ENCODE measurements at places on chromosomes 5 and 9.

DNA sequence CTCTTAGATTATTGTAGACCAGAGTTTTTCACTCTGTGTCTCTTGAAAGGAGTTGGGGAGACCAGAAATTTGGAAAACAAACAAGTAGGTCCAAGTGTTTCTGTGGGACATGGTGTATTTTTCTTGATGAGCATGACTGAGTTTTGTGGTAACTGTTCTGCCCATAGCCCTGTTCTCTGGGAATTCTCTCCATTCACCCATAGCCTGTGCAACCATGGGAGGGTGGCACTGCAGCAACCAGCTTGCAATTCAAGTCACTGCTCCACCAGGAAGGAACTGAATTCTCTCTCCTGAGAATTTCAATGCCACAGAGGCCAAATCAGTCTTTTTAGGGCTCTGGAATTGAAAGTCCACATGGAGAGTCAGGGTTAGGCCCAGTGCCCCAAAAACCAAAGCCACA is 475.3 kb upstream of the TRPC7 start:
- H3K4me3 ChIP-seq: no peak overlapping the region
- H3K4me1 ChIP-seq: no peaks in the 10 kb centered on the region
- no peaks in the 10 kb centered on the region for H3K36me3 ChIP-seq
- H3K27me3 ChIP-seq: no peaks in the 10 kb centered on the region
- DNase-seq: no peak
- H3K27ac ChIP-seq: no peak overlapping the region

DNA sequence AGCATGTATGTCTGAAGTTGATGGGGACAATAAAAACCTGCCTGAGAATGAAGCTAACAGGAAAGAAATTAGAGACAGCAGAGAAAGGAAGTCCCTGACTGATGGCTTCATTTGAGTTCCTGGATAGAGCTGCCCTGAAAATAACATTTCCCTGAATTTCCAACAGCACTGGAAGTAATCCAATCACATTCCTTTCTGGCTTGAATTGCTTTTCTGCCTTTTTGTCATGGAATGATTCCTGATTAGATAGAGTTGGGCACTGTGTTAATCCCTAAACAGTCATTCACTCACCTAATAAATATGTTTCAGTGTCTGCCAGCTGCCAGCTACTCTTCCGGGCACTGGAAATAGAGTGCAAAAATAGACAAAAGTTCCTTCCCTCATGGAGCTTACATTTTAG is 30.0 kb upstream of the SH3RF2 start:
- no peaks in the 10 kb centered on the region for H3K27me3 ChIP-seq
- H3K36me3 ChIP-seq: no peaks in the 10 kb centered on the region
- no peak overlapping the region for H3K27ac ChIP-seq
- no peak overlapping the region for H3K4me3 ChIP-seq

- peak overlapping the region; percentile 87 for H3K4me3 ChIP-seq
- peak overlapping the region; percentile 96 for H3K27ac ChIP-seq
- H3K27me3 ChIP-seq: no peaks in the 10 kb centered on the region
These were observed 548 bp downstream of the CEP120 start for GRCh38 chr5:123422433-123423277.

DNA sequence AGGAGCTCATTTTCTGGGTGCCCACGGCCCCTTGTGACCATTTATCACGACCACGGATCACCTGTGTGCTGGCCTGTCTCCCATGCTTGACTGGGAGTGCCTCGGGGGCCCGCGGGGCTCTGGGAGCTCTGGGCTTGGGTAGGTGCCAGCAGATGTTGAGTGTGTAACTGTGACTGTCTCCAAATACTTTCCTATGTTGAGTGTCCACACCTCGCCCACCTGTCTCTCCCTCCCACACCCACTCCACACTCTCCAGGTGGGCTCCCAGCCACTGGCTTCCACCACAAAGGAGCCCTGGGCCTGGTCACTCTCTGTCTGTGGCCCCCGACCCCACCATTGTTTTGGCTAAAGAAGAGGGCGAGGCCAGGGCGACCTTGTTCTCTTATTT is 196.4 kb downstream of the CDK5RAP2 start:
- H3K4me3 ChIP-seq: no peak overlapping the region
- H3K27ac ChIP-seq: no peak overlapping the region
- no peaks in the 10 kb centered on the region for H3K36me3 ChIP-seq
- DNase-seq: no peak

- no peaks in the 10 kb centered on the region for H3K4me1 ChIP-seq
- H3K36me3 ChIP-seq: no peaks in the 10 kb centered on the region
- no peak for DNase-seq
These were observed 168.8 kb downstream of the PDE4D start for GRCh38 chr5:59724482-59725391.

GRCh38 chr5:133341915-133342710 is 270.2 kb downstream of the FSTL4 start:
- H3K27me3 ChIP-seq: no peaks in the 10 kb centered on the region
- H3K4me3 ChIP-seq: no peak overlapping the region
- DNase-seq: no peak
- no peak overlapping the region for H3K27ac ChIP-seq
- no peaks in the 10 kb centered on the region for H3K4me1 ChIP-seq

DNA sequence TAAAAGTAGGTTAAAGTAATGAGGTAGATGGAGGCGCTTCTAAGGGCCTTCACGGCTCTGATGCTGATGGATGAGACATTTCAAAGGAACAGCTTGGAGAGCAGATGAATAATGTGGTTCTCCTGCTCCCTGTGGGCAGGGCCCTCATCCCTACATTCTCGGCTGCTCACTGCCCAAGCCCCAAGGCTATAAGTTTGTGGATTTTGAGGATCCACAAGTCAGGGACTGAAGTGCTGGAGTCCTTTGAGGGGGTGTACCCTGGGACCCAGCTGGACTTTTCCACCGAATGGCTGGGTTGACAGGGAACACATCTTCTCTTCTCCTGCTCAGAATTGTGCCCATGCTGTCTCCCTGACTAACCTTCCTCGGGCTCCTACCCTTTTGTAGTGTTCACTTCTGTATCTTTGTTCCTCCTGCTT is 21.4 kb upstream of the CXCL14 start:
- H3K4me3 ChIP-seq: no peak overlapping the region
- H3K36me3 ChIP-seq: no peaks in the 10 kb centered on the region
- no peaks in the 10 kb centered on the region for H3K27me3 ChIP-seq

DNA sequence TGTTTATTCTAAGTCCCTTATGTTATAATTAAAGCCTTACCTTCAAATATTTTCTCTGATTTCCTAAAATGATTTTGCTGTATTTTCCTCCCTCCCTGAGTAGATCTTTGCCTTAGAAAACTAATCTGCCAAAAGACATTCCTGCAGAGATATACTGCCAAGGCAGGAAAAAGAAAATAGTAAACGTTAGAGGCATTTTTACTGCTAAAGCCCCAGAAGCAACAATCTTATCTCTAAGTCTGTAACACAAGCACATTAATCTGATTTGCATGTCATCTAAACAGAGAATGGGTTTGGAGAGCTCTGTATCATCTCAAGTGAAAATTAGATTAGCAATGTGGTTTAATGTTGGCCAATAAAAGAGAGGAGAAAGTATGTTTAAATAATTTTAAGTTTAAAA is 847.7 kb downstream of the MAT2B start:
- H3K27me3 ChIP-seq: no peaks in the 10 kb centered on the region
- H3K4me3 ChIP-seq: no peak overlapping the region
- no peak for DNase-seq

- H3K4me1 ChIP-seq: peaks cover 43% of the 10 kb centered on the region
- DNase-seq: no peak
- peak within 1 kb of the TSS; percentile 71 for H3K4me3 ChIP-seq
- H3K27me3 ChIP-seq: no peaks in the 10 kb centered on the region
- H3K27ac ChIP-seq: peak within 1 kb of the TSS; percentile 90
These were observed at the start of gene ANXA6 for GRCh38 chr5:151157426-151158286. Gene ANXA6 (minus strand): TSS chr5:151157779. CDS start chr5:151147901, 9,878 bp downstream.

DNA sequence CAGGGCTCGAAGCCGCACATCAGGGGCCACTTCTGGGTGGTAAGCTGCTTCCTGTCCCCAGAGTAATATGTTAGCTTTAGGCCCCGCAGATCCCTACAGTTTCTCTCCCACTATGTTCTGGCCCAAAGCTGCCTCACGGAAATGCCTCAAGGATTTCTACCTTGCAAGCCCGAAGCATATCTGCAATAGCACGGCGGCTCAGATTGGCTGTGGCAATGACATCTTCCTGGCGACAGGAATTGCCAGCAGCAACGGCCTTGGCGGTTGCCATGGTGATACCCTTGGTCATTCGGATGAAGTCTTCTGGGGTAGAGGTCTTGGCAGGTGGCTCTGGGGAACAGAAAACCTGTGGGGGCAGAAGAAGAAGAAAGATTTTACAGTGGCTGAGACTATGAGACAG is 10.3 kb upstream of the TPM2 start:
- H3K4me1 ChIP-seq: no peaks in the 10 kb centered on the region
- no peak overlapping the region for H3K27ac ChIP-seq
- no peak overlapping the region for H3K4me3 ChIP-seq
- H3K27me3 ChIP-seq: no peaks in the 10 kb centered on the region
- DNase-seq: no peak
- peaks cover 80% of the 10 kb centered on the region for H3K36me3 ChIP-seq

- H3K27ac ChIP-seq: no peak overlapping the region
- H3K4me3 ChIP-seq: no peak overlapping the region
- DNase-seq: no peak
- no peaks in the 10 kb centered on the region for H3K27me3 ChIP-seq
- no peaks in the 10 kb centered on the region for H3K36me3 ChIP-seq
These were observed 271.5 kb downstream of the CCDC171 start for GRCh38 chr9:15824310-15824709.

- no peaks in the 10 kb centered on the region for H3K27me3 ChIP-seq
- DNase-seq: no peak
- H3K4me3 ChIP-seq: no peak overlapping the region
- H3K36me3 ChIP-seq: no peaks in the 10 kb centered on the region
- no peak overlapping the region for H3K27ac ChIP-seq
- H3K4me1 ChIP-seq: no peaks in the 10 kb centered on the region
These were observed 48.8 kb upstream of the FST start for GRCh38 chr5:53431665-53432064.

GRCh38 chr9:127225801-127226625 is 38.6 kb upstream of the GARNL3 start:
- H3K4me1 ChIP-seq: peaks cover 19% of the 10 kb centered on the region
- H3K4me3 ChIP-seq: peak overlapping the region; percentile 78
- DNase-seq: no peak
- peak overlapping the region; percentile 41 for H3K27ac ChIP-seq

- no peaks in the 10 kb centered on the region for H3K27me3 ChIP-seq
- H3K36me3 ChIP-seq: no peaks in the 10 kb centered on the region
- H3K4me3 ChIP-seq: no peak overlapping the region
- H3K4me1 ChIP-seq: no peaks in the 10 kb centered on the region
- DNase-seq: no peak
These were observed 310.6 kb downstream of the DIRAS2 start for GRCh38 chr9:90331826-90332575.

DNA sequence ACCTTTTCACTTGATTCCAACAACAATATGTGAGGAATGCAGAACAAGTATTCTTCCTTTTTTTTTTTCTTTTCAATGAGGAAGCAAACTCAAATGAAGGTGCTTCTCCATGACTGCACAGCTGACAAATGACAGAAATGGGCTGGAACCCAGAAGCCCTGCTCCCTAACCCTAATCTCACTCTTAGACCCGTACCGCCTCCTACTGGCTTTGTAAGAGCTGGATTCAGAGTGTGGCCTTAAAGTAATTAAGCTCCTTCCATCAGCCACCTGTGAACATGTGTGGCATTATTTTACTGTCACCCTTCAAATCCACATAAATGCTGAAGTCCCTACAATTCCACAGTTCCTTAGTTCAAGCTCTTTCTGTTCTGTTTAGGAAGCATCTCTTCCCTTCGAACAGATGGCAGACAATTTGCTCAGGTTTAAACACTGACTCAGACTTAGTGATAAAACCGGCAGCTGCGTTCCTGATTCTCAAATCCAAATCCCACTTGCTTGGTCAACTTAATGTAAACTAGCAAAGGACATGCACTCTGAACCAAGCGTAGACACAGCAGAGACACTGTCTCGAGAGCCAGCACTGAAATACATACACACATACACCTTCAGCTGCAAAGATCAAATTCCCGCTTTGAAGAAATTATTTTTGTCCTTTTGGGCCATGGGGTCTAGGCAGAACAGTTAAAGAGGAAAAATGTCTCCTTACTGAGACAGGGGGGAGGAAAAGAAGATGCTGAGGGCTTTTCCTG is 316.7 kb upstream of the TLE4 start:
- H3K4me3 ChIP-seq: no peak overlapping the region
- no peak overlapping the region for H3K27ac ChIP-seq
- no peak for DNase-seq
- no peaks in the 10 kb centered on the region for H3K36me3 ChIP-seq

DNA sequence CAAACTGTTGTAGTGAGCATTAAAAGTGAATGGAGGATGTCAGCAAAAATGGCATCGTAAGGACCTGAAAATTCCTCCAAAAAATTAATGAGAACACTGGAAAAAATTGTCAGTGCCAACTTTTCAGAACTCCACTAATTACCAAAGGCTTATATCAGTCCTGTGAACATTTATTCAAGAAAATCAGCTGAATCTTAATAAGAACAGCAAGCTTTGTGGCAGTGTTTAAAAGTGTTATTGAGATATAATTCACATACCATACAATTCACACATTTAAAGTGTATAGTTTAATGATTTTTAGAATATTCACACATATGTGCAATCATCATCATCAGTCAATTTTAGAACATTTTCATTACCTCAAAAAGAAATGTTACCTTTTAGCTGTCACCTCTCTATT is 57.6 kb downstream of the G3BP1 start:
- no peaks in the 10 kb centered on the region for H3K4me1 ChIP-seq
- DNase-seq: no peak
- no peaks in the 10 kb centered on the region for H3K27me3 ChIP-seq
- H3K36me3 ChIP-seq: no peaks in the 10 kb centered on the region

DNA sequence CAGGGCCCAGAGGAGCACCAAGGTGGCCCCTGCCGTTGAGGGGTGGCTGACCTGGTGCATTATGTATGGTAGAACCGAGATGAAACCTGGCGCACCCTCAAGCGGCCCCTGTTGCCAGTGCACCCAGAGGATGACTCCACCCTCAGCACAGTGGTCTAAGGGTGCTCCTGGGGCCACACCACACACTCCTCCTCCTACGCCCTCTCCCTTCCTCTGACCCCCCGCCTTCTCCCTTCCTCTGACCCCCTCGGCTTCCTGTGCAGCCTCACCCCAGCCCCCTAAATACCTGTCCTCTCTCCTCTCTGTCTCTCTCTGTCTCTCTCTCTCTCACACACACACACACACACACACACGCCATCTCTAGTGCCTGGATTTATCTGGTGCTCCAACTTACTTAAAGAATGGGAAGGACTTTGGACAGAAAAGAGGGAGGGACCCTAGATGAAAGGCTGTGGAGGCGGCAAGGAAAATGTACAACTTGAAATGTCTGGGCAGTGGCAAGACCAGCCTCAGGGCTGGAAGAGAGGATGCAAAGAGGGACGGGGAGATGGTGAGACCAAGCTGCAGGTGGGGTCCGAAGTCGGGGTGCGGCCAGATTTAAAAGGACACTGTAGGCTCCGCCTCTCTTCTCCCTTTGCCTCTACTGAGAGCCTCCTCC is 18.2 kb upstream of the SLC30A5 start:
- H3K36me3 ChIP-seq: no peaks in the 10 kb centered on the region
- DNase-seq: no peak
- H3K4me3 ChIP-seq: no peak overlapping the region
- H3K4me1 ChIP-seq: no peaks in the 10 kb centered on the region
